ENCODE measurements at places on chromosomes 13 and 19.
A peak's percentile ranks its signal among the peaks of the same experiment; 100 is the strongest.

GRCh38 chr13:30153545-30154426, 153.6 kb downstream of the KATNAL1 start:
- no peak for DNase-seq

DNA sequence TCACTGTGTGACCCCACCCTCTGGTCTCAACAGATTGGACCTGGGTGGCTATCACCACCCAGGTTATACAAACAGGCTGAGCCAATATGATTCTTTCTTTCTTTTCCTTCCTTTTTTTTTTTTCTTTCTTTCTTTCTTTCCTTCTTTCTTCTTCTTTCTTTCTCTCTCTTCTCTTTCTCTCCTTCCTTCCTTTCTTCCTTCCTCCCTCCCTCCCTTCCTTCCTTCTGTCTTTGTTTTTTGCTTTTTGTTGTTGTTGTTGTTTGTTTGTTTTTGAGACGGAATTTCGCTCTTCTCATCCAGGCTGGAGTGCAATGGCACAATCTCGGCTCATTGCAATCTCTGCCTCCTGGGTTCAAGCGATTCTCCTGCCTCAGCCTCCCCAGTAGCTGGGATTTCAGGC, 17.0 kb upstream of the PTPRS start:
- no peak for DNase-seq

DNA sequence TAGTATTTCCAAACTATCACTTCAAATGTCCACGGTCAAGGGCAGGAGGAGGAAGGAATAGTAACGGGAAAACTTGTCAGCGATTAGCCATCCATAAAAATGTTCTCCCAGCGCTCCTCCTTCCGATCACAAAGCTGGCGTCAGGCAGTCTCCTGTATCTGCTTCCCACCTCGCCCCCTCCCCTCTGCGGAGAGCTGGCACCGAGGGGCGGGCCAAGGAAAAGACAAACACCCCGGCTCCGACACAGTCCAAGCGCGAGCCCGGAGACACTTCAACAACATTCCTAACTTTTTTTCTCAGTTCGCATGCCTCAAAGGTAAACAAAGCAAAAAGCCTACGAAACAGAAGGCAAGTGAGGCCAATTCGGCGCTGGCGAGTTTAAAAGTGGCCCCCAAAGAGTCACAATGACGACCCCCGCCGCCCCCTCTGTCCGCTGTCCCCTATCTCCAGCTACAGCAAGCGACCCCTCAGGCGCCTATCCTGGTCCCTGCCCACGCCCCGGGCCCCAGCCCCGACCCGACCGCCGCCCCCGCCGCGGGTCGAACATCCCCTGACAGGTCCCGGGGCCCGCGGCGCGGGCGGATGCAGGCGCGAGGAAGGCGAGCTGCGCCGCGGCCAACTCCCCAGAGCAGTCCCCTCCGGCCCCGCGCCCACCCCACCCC, 736 bp downstream of the SMAD9 start:
- peak; percentile 84 for DNase-seq

GRCh38 chr19:51514866-51515481, 13.4 kb upstream of the SIGLEC12 start:
- no peak for DNase-seq

- no peak for DNase-seq
Observed at GRCh38 chr19:32901504-32902161, 32.1 kb upstream of the SLC7A9 start.
